KG1 (cell line): ENCODE measurements at places on chromosomes 1 and 21.

DNA sequence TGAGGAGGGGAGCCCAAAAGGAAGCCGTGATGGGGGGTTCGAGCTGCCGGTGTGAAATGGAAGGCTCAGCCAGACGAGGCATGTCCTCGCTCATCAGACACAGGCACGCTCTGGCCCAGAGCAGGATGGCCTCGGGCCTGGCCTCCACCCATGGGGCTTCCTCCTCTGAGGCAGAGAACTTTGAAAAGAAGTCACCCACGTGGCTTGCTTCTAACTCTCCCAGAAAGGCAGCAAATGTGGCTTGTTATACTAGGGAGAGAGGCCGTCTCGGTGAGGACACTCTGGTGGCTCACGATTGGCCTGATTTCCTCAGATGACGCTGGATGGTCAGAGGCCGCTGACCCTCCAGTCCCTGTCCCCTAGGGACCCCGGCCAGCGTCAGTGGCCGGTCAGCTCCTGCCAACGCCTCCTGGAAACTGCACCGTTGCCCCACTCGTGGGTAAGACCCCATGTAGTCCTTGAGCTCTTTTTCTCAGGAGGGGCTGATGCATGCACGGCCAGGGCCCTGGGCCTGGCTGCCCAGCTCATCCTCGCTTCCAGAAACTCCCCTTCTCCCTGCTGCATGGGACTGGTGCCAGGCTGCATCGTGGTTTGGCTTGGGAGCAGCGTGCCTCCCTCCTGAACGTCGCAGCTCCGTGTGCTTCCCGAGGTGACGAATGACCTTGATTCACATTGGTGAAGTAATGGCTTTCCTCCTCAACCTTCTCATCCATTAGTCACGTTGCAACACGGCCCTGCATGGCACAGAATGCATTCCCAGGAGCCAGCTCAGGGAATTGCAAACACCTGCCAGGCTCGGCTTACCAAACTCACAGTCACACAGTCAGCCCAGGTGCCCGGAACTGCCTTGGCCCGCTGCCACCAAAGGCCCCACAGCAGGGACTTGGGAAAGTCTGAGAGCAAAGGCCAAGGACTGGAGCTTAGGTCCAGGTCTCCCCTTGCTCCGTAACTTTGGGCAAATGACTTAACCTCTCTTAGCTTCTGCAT lies 58.8 kb downstream of the TOMM20 start:
- DNase-seq, result no peak

- DNase-seq, result no peak
These were observed 32.9 kb upstream of the SHCBP1L start for GRCh38 chr1:182985876-182986275.

GRCh38 chr1:147452809-147453208 lies 88.5 kb upstream of the BCL9 start:
- no peak for DNase-seq

- no peak for DNase-seq
These were observed 21.7 kb downstream of the CASZ1 start for GRCh38 chr1:10774615-10775310.

DNA sequence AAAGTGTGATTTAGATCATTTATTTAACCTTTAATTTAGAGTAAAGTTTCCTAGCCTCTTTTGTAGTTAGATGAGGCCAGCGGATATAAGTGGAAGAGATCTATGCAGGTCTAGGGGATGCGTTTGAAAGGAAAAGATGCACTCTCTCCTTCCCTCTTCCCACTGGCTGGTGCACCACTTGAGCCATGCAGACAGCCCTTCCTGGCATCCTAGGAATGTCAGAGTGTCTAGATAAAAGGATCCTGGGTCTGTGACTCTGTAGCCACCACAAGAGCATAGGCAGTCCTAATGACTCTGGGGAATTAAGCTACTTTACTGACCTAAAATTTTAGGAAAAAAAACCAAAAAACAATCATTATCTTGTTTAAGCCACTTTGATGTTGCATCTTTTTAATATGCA lies 16.0 kb upstream of the STUM start:
- DNase-seq, result no peak

DNA sequence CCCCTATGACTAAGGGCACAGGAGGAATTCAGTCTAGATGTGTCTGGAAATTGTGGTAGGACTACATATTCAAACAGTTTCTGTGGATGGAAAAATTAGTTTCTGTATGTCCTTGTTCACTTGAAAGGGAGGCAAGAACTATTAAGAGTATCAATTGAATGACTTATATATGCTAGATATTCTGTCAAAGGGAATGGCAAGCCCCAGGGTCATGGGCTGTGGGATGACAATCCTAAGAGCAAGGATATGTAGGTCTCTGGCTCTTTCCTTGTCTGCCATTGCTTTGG lies 383.5 kb upstream of the B3GALT2 start:
- DNase-seq, result no peak

DNA sequence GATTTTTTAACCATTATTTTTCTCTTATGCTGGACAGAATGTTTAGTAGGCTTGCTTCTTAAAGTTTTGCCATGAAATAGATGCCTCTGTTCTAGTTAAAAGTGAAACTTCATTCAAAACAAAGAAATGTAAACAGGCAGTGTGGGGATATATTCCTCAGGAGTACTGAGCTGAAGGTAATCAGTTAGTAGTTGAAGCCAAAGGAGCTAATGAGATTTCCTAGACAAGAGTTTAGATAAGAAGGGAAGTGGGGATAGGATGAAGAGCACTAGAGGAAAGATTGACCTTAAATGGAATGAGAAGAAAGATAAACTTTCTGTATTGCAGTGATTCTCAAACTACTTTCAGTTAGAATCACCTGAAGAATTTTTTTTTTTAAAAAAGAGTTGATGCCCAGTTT lies 23.9 kb downstream of the PRRC2C start:
- DNase-seq, result no peak

- no peak for DNase-seq
These were observed 57.0 kb downstream of the GPR161 start for GRCh38 chr1:168079761-168080160.

DNA sequence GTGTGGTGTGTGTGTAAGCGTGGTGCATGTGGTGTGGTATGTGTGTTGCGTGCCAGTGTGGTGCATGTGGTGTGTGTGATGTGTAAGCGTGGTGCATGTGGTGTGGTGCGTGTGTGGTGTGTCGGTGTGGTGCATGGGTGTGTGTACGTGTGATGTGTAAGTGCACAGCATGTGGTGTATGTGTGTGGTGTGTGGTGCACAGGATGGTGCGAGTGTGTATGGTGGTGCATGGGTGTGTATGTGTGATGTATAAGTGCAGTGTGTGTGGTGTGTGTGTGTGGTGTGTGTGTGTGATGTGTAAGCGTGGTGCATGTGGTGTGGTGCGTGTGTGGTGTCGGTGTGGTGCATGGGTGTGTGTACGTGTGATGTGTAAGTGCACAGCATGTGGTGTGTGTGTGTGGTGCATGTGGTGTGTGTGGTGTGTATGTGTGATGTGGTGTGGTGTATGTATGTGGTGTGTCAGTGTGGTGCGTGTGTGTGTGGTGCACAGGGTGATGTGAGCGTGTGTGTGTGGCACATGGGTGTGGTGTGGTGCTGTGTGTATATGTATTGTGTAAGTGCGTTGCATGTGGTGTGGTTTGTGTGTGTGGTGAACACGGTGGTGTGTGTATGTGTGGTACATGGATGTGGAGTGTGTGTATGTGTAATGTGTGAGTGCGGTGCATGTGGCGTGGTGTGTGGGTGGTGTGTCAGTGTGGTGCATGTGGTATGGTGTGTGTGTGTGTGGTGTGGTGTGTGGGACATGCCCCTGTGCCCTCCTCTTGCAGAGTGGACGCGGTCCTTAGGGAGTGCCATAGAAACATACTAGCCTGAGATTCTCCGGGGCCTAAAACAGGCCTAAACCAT lies 1.1 kb upstream of the C2CD2 start:
- no peak for DNase-seq

DNA sequence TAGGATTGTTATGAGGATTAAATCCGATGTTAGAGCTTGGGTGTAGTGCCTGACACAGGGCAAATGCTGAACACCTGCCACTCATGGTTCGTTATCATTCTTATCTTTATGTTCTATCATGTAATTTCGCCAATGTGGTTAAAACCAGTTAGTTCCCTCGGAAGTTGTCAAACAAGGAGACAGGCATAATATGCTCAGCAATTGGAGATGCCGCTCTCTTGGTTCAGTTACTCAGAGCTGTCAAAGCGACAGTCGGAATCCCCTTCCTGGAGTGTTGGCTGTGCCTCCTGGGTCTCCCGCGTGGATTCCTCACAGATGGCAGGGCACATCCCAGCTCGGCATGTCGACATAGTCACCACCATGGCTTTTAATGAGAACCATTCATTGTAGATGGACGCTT lies 192.2 kb downstream of the ROR1 start:
- DNase-seq, result no peak

- no peak for DNase-seq
These were observed 64.4 kb downstream of the UMODL1 start for GRCh38 chr21:42135386-42136052.

- DNase-seq, result no peak
These were observed 32.6 kb downstream of the CDCP2 start for GRCh38 chr1:54120018-54120697.

DNA sequence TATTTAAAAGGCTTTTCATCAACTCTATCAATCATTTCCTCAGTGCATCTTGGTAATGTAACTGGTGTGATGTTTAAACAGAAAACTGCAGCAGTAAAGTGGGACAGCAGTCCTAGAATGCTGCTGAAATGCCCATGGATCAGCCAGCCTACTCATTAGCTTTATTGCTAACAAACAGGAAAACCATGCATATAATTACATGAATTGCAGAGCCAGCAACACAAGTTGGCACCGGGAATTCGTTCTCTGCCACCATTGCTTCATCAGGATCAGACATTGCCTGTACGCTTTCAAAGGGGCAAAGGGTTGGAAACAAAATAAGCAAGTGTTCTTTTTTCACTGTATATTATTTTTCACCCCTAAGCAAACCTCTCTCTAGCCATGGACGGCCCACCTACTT lies 276.2 kb upstream of the LRRC7 start:
- no peak for DNase-seq

DNA sequence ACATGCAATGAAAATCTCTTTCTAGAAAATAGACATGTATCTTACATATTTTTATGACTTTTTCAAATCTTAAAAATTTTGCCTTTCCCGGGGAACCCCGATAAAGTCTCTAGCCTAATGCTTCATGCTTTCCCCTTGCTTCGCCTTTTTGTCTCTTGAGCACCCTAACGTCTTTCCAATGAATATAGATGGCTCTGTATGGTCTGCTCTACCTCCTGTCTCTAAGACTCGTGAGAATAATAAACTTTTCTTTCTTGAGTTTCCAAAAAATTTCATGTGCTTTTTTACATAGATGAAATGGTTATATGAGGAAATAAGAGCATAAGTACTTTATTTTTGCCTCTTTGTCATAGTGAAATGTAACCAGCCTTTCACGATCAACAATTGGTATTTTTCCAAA lies 202.6 kb downstream of the PDE4B start:
- DNase-seq, result no peak

GRCh38 chr1:19610282-19610981 lies 33.7 kb upstream of the NBL1 start:
- no peak for DNase-seq

GRCh38 chr1:224851210-224851847 lies 78.1 kb upstream of the DNAH14 start:
- DNase-seq, result peak; percentile 9

GRCh38 chr1:208239473-208240381 lies 4.5 kb downstream of the PLXNA2 start:
- DNase-seq, result no peak

DNA sequence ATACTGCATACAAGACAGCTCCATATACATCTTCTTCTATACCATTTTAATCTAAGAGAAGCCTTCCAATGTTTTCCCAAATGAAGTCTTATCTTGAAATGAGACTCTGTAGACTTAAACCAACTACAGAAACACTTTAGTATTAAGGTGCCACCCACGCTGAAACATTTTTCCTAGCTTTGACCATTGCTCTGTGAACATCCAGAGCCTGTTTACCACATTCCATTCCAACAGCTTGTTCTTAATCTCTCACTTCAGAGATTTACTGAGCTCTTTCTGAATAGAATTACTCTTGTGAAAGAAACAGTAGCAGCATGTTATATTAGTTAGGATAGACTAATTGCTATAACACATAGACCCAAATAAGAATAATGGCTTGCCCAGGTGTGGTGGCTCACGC lies 19.6 kb upstream of the POGZ start:
- DNase-seq, result no peak

DNA sequence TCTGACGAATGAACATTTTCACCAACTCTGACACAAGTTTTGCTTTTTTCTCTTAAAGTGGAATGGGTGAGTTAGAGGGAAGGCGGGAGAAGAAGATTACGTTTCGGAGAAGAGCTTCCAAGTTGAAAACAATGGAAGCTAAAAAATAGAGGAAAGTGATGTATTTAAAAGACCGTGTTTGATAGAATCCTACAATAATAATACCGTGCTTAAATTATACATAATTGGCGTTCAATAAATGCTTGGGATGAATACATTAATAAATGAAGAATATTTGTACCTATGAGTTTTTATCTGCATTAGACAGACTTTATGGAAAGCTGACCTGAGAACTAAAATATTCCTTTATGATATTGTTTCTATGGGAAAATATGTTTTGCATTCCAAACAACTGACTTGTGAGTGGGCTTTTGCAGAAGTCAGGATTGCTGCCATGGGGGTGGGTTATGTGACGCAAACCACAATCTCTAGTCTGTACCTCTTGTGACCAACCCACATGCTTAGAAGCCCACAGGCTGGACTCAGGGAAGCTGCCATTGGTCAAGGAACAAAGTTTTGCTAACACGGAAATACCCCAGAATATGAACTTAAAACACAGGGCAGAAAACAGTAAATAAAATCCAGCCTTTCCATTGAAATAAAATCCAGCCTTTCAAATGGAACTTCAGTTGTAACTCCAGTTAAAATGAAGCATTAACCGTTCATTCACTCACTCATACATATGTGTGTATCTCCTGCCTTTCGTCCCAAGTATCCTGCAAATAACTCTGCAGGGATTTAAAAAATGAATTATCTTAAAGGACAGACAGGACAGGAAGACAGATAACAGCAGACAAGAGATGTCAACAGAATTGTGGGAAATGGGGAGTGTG lies 21.3 kb upstream of the ATF3 start:
- no peak for DNase-seq

DNA sequence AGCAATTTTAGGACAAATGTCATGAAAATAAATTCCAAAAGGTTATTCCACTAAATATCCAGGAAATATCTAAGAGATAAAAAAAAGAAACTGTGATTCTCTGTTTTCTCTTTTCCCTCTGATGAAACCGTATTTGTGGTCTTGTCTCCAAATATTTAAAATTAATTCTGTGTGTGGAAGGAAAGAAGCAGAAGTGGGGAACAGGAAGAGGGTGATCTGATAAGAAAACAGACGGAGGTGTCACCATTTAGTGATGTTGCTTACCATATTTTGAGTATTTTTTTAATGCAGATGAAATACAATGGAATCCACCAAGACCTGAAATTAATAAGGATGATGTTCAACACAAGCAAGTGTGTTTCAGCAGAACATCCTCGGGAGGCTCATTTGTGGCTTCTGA lies 29.6 kb downstream of the CLCA1 start:
- no peak for DNase-seq

DNA sequence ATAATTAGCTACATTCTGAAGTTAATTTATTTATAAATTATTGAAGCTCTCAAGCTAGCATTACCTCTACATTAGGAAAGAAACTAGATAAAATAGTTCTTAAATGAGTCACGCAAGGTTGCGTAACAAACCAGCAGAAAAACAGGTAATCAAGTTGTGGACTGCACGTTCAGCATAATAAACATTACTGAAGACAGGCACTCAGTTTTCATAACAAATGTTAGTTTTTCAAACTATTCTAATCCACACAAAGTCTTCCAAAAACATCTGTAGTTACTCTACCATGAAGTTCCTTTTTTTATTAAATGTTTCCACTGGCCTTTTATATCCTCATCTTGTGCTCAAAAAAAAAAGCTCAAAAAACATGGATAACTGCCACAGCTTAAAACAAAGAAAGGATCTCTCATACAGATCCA lies 1.3 kb downstream of the TOR1AIP2 start:
- no peak for DNase-seq
